Neural crest cell (in vitro differentiated cells): ENCODE measurements at places on chromosomes 2 and 18.

- DNase-seq = no peak
These were observed 82.6 kb upstream of the CYP1B1 start for GRCh38 chr2:38158378-38159118.

GRCh38 chr2:221468317-221468716 is 103.8 kb downstream of the EPHA4 start:
- no peak for DNase-seq

DNA sequence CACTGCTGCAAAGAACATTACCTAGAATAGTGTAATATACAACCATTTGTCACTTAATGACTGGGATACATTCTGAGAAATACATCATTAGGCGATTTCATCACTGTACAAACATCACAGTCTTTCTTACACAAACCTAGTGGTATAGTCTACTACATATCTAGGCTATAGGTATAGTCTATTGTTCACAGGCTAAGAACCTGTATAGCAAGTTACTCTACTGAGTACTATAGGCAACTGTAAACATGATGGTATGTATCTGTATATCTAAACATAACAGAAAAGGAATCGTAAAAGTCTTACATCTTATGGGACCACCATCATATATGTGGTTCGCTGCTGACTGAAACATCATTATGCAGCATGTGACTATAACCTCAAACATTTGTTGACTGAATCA is 21.4 kb downstream of the SP3 start:
- no peak for DNase-seq

- DNase-seq = no peak
These were observed 27.5 kb upstream of the GBX2 start for GRCh38 chr2:236195726-236196125.

- DNase-seq = no peak
These were observed 69.8 kb upstream of the STK17B start for GRCh38 chr2:196241175-196241574.

DNA sequence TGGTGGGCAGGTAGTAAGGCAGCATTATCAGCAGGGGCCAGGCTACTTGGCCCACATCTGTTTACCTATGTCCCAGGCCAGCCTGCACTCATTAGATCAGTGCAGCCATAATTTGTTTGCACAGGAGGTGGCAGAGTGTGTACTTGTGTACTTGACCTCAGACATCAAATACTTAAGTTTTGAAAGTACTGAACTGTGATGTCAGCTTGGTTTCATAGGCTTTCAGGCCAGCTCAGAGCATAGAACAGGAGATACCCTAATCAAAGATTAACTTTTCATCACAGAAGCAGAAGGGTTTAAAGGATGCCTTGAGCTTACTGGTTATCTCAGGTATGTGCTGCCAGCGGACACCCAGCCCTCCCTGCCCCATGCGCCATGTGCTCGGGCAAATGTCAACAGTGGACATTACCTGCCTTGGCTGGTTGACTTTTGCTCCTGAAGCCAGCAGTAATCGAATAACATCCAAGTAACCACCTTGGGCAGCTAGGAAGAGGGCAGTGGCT is 33.2 kb downstream of the ANKRD29 start:
- DNase-seq = no peak

- no peak for DNase-seq
These were observed 143.6 kb downstream of the OSR1 start for GRCh38 chr2:19214682-19215391.
